ENCODE measurements at places on chromosomes 5 and 9. TPM values are rescaled to one million over a fixed set of nuclear protein-coding genes. Genes with fewer than 3 reads are reported as not detected.

Gene DCAF10
- 14.4 TPM for total RNA-seq

Gene GADD45G
- 0.33 TPM for total RNA-seq

Gene FGF18
- not detected for total RNA-seq

Gene DPH7
- total RNA-seq = 27.3 TPM

Gene OR1Q1
- not detected for total RNA-seq

Gene PHYHD1
- total RNA-seq = 0.15 TPM

Gene PCDHGA1
- total RNA-seq = 0.20 TPM

Gene FGF1
- total RNA-seq = not detected

Gene SOX30
- not detected for total RNA-seq

Gene SLC34A3
- not detected for total RNA-seq

Gene GABRB2
- total RNA-seq = not detected

Gene PNPLA7
- 0.34 TPM for total RNA-seq

Gene ZDHHC11
- total RNA-seq = not detected

Gene DIPK1B
- total RNA-seq = 151 TPM

Gene CREBRF
- 7.2 TPM for total RNA-seq

Gene GFI1B
- total RNA-seq = not detected

Gene MYMK
- not detected for total RNA-seq

Gene SLCO4C1
- total RNA-seq = not detected

Gene LECT2
- total RNA-seq = not detected

Gene FYB1
- total RNA-seq = not detected

Gene SLC25A48
- total RNA-seq = not detected

Gene TAF11L5
- total RNA-seq = not detected

Gene LAMC3
- 0.20 TPM for total RNA-seq

Gene SHISAL2B
- total RNA-seq = not detected

Gene FBXO38
- 33.5 TPM for total RNA-seq

Gene KLF4
- total RNA-seq = 2.6 TPM

Gene CA9
- not detected for total RNA-seq

Gene NDUFS6
- total RNA-seq = 70.3 TPM

Gene FLT4
- 51.0 TPM for total RNA-seq

Gene PKD2L2
- total RNA-seq = not detected

Gene AKNA
- total RNA-seq = 9.3 TPM

Gene PTGS1
- 1.5 TPM for total RNA-seq

Gene GLDC
- 2.1 TPM for total RNA-seq

Gene NTNG2
- not detected for total RNA-seq

Gene SPOCK1
- total RNA-seq = 2.2 TPM

Gene PCA3
- total RNA-seq = 0.13 TPM

Gene PCDHA10
- total RNA-seq = 0.13 TPM

Gene ARL14EPL
- 0.07 TPM for total RNA-seq

Gene KIF2A
- 36.4 TPM for total RNA-seq

Gene CDKN2A
- 40.8 TPM for total RNA-seq

Gene LPAR1
- not detected for total RNA-seq

Gene PITX1
- total RNA-seq = not detected

Gene PCDHGA3
- 0.49 TPM for total RNA-seq

Gene FBP1
- 15.8 TPM for total RNA-seq

Gene CDHR2
- total RNA-seq = not detected

Gene PCDHGC3
- total RNA-seq = 18.0 TPM

Gene PCDHA12
- not detected for total RNA-seq

Gene CNTNAP3
- total RNA-seq = 3.3 TPM

Gene PDGFRB
- total RNA-seq = 0.69 TPM
